ENCODE measurements at places on chromosomes 13 and 19.

DNA sequence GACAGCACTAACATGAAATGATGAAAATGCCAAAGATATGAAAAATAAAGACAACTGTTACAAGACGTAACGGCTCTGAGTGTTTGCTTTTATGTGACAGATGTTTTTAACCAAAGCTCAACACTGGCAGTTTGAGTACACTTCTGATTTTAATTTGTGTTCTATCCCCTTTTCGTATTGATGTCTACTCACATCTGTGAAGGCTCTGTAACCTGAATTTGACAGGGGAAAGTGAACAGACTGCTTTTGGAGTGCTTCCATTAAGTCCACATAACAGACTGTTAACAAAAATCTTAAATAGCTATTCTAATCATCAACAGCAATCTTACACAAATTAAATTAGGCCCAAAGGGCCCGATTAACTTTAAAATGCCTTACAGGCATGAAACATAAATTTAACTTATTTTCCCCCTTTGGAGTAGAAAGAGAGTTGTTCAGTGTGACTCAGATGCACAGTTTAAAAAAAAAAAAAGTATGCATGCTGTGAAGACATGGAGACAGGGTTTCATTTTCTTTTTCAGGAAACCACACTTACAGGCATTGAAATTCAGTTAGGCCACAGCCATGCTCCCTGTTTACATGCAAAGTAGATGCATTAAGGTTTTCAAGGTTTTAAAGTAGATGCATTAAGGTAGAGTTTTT, 16.3 kb upstream of the RNASEH2B start:
- DNase-seq = no peak

DNA sequence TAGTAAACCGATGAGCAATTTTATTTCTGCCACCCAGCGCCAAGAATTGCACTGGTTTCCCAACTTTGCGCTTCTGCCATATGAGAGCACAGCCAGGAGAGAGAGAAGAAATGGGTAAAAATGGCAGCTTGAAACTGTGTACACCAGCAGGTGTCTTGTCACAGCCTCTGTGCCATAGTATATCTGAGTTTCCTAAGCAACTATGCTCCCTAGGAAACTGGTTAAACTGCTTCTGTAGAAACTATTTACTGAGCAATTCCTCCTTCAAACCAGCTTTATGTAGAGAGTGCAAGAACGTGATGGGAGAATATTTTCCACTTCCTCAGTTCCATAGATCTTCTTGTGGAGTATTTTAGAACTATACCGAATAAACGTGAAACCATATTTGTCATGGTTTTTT, 1361.3 kb downstream of the PCDH9 start:
- no peak for DNase-seq

DNA sequence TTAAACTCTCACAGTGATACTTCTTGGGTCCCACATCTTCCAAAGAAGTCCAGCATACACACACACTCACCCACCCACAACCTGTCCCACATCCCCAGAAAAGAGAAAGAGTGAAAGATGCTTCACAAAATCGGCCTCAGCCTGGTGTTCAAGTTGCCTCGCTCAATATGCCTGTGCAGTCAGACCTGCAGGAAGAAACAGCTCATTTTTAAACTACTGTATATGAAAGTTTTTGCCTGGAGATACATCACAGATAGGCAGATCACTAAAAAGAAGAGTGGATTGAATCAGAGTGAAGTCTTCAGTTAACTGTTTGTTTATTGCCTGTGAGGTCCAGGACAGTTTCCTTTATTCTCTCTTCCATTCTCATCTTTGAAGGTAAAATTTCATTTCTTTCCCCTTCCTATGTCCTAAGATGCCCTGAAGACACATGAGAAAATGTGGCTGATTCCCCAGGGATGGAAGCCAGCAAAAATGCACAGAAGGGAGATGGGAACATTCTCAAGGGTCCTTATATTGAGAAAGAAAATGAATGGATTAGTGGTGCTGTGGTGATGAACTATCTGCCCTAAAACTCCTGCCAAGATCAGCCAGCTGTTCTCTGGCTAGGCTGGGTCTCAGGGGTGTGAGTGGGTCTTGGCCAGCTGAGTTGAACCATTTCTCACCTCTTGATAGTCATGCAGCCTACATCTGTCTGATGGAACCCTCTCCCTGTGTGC, 259.0 kb downstream of the ITGBL1 start:
- no peak for DNase-seq

DNA sequence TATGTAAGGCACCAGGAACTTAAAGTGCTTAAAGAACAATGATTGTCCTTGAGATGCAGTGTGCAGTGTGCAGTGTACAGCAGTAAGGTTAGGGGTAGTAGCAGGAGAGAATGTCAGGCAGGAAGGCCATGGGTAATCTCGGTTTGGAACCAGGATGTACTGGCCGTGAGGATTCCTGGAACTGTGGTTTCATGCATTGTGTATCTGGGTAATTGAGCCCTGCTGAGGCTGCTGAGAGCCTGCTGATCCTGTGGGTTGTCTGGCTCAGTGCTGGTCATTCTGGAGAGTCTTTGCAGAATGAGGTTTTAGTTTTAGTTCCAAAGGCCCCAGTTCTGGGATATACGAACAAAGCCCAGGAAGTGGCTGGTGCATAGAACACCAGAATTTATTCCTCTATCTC, 71.0 kb downstream of the ZNF568 start:
- no peak for DNase-seq

DNA sequence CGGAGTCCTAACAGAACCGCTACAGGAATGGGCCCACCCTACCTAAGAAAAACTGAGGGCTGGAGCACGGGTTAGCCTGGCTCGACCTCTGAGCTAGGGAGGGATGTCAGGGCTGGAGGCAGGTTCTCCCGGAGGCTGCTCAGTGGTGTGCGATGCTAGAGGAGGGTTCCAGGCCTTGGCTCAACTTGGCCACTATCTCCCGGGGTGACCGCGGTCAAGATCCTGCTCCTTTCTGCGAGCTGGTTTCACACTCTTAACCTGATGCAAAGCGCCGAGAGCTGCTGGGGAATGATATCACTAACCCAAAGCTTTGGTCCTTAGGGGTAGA, 301 bp downstream of the POP4 start:
- DNase-seq = no peak

Measured in HS-5 (cell line).